ENCODE measurements at places on chromosomes 5 and 9.

DNA sequence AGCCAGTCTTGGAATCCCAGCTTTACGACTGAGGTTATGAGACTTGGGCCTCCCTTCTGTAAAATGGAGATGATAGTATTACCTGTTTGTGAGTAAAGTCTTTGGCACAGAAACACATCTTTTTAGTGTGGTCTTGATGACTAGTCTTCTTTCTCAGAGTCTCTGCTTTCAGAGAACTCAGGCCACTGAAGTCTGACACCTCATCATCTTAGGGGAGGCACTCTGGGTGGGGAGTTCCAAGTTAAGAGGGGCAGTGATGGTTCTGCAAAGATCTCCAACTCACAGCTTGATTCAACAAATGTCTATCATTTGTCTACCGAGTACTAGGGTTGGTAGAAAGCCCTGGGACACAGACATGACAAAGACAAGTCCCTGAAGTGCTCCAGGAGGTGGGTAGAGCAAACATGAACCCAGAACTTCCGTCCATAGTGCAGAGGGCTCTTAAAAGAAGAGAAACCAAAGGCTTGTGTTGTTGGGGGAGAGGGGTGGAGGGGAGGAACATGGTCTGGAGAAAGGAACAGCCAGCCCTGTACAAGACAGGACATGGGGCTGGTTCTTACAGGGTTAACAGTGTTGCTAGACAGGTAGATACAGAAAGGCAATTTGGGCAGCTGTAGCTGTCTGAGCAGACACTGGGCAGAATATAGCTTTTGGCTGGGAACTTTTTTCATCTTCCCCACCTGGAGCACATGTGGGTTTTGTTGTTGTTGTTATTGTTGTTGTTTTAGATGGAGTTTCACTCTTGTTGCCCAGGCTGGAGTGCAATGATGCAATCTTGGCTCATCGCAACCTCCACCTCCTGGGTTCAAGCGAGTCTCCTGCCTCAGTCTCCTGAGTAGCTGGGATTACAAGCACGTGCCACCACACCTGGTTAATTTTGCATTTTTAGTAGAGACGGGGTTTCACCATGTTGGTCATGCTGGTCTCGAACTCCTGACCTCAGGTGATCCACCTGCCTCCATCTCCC, 2.6 kb upstream of the CD14 start:
- DNase-seq = no peak

- no peak for DNase-seq
Measured at GRCh38 chr5:36611520-36612274, 5.3 kb downstream of the SLC1A3 start.

DNA sequence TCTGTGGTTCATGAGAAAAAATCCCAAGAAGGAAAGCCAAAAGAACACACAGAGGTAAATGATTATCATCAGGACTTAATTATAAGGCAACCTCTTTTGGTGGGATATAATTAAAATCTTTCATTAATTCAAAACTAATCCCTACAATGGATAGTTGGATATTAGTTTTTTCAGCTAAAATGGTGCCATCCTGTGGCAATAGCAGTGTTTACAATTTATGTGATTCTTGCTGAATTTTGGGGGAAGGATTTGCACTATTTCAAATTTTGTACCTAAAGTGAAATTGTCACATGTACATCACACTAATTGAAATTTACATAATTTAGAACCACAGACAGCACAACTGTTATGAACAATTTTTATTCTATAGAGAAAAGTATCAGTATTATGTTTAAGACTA, 67.0 kb downstream of the CAST start:
- DNase-seq = no peak

DNA sequence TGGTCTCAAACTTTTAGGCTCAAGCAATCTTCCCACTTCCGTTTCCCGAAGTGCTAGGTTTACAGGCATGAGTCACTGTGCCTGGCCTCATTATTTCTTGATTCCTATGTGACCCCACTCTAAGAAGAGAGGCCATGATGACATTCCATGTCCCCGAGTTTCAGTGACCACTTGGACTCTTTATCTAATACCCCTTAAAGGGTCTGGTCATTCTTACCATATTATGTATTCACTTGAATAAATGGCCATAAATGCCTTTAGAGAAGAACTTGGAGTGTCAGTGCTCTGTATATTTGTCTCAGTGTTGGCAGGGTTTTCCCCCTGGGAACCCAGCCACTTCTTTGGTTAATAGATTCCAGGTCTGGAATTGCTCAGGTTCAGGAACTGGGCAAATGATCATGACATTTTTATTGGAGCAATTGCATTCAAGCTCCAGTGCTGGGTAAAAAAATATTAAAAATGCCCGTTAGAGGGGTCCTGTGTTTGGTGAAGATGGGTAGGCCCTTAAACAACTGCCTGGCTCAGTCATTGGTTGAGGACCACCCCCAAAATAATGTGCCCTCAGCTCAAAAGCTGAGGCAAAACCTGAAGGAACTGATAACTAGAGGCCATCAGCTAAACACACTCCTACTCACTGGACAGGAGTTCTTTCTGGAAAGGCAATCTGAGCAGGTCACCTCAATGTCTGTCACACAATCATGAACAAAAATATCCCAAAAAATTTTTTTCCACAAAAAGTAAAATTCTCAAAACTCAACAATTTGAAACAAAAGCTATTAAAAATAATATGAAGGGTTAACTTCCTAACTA, 186.6 kb upstream of the ZNF608 start:
- DNase-seq = no peak

DNA sequence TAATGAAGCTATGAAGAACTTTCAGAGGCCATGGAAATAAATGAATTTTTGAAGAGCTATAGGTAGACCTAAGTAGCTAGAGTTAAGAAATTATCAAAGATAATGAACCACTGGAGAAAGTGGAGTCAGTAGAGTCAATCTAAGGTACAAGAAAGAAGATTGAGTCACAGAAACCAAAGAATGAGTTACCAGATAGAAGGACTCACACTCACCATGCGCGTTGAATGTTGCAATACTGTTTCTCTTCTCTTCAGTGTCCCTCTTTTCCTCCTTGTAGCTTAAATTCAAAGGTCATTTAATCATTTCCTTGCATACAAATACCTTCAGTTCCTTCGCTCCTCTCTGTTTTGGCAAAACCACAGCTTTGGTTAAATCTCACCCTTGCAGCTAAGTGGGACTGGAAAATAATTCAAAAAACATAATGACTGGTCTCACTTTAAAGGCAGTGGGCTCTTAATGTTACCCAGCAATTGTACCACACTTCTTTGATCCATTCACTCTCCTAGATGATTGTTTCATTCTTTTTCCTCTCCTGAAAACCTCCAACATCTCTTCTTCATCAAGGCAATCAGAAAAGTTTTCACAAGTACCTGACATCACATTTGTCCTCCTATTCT, 58.3 kb downstream of the NIPBL start:
- DNase-seq = no peak

GRCh38 chr5:154301726-154302125, 111.2 kb downstream of the GALNT10 start:
- DNase-seq = no peak

GRCh38 chr5:161396171-161396570, 150.4 kb downstream of the GABRB2 start:
- no peak for DNase-seq

DNA sequence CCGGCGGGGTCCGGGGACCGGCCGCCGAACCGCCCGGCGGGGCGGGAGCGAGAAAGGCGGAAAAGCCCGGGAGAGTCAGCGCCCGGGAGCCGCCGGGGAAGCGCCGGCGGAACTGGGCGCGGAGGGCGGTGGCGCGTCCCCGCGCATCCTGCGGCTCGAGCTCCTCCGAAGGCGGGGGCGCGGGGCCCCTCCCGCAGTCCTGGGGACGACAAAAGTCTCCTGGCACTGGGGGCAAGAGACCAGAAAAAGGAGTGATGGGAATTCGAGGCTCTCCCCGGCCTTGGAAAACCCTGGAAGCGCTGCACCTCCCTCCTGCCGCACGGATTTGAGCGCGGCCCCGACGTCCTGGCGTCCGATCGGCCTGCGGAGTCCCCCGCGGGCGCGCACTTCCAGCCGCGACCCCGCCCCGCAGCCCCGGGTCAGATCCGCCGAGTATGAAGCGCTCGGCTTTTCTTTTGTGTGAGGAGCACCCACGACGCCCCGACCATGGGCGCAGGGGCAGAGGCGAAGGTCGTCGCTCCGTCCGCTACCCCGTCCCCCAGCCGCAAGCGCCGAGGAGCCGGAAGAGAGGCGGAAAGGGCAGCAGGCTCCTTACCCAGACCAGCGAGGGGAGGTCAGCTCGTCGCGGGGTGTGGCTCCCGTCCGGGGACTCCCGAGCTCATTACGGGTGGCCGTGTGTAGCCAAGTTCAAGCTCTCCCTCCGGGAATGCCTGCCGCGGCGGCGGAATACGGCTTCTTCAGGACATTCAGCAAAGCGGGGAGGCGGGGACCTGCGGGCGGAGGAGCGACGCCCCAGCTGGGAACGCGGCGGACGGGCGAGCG, at the start of gene EPB41L4A:
EPB41L4A (minus strand) TSS at position 114 of the 822 bp plus-strand sequence. CDS start 238 bp downstream, outside the sequence.
- no peak for DNase-seq

- no peak for DNase-seq
Measured at GRCh38 chr9:79353856-79354520, 217.8 kb upstream of the TLE4 start.

DNA sequence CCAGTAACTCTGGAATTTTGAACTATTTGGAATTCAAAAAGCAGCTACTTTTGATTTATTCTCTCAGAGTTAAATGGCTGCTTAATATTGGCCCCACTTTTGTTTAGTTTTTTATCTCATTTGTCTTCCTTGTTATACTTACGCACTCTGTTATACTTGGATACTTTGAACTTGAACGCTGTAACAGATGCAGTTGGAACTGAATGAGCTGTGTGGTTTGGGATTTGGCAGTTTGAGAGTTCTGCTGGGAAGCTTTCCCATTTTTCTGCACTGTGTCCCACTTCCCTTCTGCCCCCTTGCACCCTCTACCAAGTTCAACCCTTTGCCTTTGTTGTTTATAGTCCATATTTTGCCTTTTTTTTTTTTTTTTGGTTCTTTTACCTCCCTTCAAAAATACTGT, 3.8 kb downstream of the RHOBTB3 start:
- no peak for DNase-seq

- DNase-seq = no peak
Measured at GRCh38 chr5:54616031-54616430, 98.5 kb downstream of the SNX18 start.

GRCh38 chr9:124030969-124031451, 19.4 kb downstream of the LHX2 start:
- no peak for DNase-seq

- no peak for DNase-seq
Measured at GRCh38 chr5:56070851-56071465, 76.2 kb upstream of the IL6ST start.

GRCh38 chr9:88593537-88594185, 58.7 kb downstream of the NXNL2 start:
- no peak for DNase-seq

DNA sequence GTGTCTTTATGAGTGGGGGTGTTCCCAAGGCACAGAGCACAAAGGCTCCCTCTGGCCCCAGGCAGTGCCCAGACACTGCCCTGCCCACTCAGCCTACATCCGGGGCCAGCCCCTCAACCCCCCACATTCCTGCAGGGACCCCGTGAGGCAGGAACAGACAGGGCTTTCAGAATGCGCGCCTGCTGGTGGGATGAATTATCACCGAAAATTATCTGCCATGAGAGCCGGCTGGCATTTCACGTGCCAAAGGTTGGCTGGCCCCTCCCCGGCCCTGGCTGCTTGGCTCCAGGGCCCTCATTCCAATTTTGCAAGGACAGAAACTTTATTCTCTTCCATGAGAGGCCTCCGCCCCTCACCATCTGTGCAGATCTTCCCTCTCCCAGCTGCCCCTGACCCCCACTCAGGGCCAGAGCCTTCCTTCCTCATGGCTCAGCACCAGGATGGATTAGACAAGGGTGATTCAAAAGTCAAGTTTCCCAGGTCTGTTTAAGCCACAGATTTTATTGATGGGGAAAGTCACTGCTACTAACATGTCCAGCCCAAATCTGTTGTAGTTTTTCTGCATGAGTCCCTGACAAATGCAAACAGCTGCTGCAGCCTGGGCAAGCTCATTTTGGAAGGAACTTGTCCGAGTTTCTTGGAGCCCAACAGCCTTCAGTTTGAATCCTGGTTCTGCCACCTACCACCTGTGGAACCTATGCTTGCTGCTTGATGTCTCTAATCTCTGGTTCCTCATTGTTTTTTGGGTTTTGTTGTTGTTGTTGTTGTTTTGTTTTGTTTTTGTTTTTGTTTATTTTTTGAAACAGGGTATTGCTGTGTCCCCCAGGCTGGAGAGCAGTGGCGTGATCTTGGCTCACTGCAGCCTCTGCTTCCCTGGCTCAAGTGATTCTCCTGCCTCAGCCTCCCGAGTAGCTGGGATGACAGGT, 32.3 kb upstream of the WDR38 start:
- DNase-seq = no peak

DNA sequence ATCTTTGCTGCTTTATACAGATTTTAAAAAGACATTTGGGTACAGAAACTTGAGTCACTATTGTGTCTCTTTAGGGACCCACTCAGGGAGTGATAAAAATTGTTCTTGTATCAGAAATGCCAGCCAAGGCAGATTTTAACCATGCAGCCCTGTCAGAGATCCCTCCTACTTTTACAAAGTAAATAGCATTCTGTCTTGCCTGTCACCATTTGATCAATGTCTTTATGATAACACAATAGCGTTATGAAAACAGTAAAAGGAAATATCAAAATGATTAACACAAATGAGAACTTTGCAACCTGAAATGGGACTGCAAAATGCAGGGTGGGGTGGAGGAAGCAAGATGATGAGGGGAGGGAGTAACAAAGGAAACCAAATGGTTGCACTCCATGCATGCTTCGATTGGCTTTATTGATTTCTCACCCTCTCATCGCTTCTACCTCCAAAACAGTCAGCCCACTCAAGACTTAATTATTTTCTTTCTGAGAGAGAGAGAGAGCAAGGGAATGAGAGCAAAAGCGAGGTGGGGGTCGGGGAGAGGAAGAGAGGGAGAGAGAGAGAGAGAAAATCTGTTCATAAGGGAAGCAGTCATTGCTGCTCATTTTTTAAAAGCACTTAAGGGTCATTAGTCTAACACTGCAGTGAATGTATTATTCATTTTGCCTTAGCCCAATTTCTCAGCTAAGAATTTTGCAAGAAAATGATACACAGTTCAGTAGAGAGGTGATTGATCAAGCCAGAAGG, 576.5 kb downstream of the CSNK1G3 start:
- DNase-seq = no peak

DNA sequence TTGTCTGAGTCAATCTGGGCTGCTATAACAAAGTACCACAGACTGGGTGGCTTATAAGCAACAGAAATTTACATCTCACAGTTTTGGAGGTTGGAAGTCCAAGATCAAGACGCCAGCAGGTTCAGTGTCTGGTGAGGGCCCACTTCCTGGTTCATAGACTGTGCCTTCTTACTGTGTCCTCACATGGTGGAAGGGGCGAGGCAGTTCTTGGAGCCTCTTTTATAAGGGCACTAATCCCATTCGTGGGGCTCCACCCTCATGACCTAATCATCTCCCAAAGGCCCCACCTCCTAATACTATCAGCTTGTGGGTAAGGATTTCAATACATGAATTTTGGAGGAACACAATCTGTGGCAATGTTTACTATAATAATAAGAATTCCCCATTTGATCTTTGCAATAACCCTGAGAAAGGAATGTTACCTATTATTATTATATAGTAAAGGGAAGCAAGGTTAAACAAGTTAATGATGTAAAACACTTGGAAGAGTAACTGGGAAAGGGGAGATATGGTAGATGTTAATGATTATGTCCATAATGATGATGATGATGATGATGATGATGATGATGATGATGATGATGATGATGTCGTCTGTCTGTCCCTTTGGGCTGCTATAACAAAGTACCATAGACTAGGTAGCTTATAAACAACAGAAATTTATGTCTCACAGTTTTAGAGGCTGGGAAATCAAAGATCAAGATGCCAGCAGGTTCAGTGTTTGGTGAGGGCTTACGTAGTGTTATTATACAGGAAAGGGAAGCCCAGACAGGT, 40.8 kb downstream of the WHRN start:
- no peak for DNase-seq

All from stimulated activated CD8-positive, alpha-beta memory T cell treated with anti-CD3 and anti-CD28 coated beads, Interleukin-12 subunit alpha, Interleukin-12 subunit beta, amount 100 ng/mL, for 4 hours (primary cell).